RPMI7951 (cell line): ENCODE measurements at places on chromosomes 7 and 10. TPM values are rescaled to one million over a fixed set of nuclear protein-coding genes. Genes with fewer than 3 reads are reported as not detected.
A peak's percentile ranks its signal among the peaks of the same experiment; 100 is the strongest.

IDI2 gene
- not detected in 2 replicates for total RNA-seq

NAT16 gene
- total RNA-seq, result not detected in 2 replicates

PDE1C gene
- total RNA-seq, result 17.5 and 19.1 TPM in 2 replicates

ANXA8 gene
- total RNA-seq, result 0.12 and 0.29 TPM in 2 replicates

SPDYE6 gene
- 0.24 TPM in 1 of 2 replicates, not detected in the other for total RNA-seq

ANKRD30A gene
- not detected in 2 replicates for total RNA-seq

GPR15LG gene
- not detected in 2 replicates for total RNA-seq

SPACDR gene
- total RNA-seq, result 0.39 TPM in 1 of 2 replicates, not detected in the other

SRRM3 gene
- not detected in 2 replicates for total RNA-seq

- DNase-seq, result peak; percentile 24
Measured at GRCh38 chr10:48366261-48366660, 59.8 kb downstream of the MAPK8 start.

GRCh38 chr7:73715648-73716317 lies 3.7 kb downstream of the STX1A start:
- peak; percentile 100 for DNase-seq

- DNase-seq, result no peak
Measured at GRCh38 chr10:22478555-22479334, 133.4 kb downstream of the SPAG6 start.

- DNase-seq, result no peak
Measured at GRCh38 chr10:44465401-44466115, 80.7 kb upstream of the CXCL12 start.

GRCh38 chr10:127813290-127813689 lies 76.3 kb downstream of the FOXI2 start:
- peak; percentile 14 for DNase-seq

- DNase-seq, result no peak
Measured at GRCh38 chr7:107530751-107531150, 33.0 kb downstream of the COG5 start.

GRCh38 chr10:125482637-125483036 lies 200.3 kb downstream of the TEX36 start:
- no peak for DNase-seq

DNA sequence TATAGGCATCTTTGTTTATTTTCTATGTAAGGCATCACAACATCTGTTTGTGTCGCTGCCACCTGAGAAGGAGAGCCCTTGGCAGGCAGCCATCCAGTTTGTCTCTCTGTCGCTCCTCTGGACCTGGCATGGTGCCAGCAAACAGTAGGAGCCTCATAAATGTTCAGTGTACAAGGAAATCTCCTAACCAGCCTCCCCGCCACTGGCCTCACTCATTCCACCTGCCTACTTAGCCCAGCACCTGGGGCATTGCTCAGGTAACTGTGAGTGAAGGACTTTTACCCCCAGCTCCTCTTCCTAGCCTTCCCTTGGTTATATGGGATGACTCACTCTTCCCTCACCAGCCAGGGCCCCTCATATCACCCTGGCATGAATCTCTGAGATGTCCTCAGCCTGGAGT lies 61.7 kb upstream of the NPTX2 start:
- peak; percentile 59 for DNase-seq

- DNase-seq, result no peak
Measured at GRCh38 chr10:3173171-3173878, 743 bp upstream of the PITRM1 start.

- DNase-seq, result no peak
Measured at GRCh38 chr7:98315318-98315993, 34.0 kb downstream of the BRI3 start.

- DNase-seq, result peak; percentile 17
Measured at GRCh38 chr10:97129666-97130065, 56.1 kb downstream of the SLIT1 start.

DNA sequence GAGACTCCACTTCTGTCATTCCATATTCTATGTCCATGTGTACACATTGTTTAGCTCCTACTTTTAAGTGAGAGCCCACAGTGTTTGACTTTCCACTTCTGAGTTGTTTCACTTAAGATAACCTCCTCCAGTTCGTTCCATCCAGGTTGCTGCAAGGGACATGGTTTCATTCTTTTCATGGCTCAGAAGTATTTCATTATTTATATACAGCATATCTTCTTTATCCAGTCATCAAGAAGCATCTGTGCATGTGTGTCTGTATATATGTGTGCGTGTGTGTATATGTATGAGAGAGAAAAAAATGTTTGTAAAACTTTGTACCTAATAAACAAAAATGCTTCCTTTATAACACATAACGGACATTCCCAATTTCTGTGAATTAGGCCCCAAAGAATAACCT lies 6.2 kb downstream of the SEC61A2 start:
- no peak for DNase-seq

GRCh38 chr7:129616530-129616929 lies 5.0 kb downstream of the NRF1 start:
- no peak for DNase-seq

GRCh38 chr10:31770307-31770902 lies 158.2 kb downstream of the ARHGAP12 start:
- DNase-seq, result peak; percentile 30

GRCh38 chr7:96319439-96319838 lies 2.5 kb downstream of the SLC25A13 start:
- DNase-seq, result no peak

GRCh38 chr10:123496996-123497660 lies 169.0 kb upstream of the GPR26 start:
- DNase-seq, result no peak

DNA sequence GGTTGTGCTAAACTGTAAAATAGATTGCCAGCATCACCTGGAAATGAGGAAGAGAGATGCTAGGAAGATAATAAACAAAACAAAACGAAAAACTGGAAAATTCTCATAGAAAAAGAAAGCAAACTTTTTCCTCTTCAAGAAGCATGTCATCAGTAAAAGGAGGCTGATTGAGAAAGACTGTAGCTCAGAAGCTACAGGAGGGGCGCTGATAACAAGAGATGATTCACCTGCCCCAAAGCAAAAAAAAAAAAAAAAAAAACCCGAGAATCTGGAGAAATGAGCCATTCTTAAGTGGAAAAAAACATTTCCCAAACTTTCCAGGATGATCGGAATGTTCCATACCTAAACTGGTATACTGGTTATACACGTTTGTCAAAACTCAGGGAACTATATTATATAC lies 130.5 kb upstream of the C1QL3 start:
- DNase-seq, result peak; percentile 80

- DNase-seq, result no peak
Measured at GRCh38 chr10:12025591-12025990, 17.0 kb downstream of the UPF2 start.

DNA sequence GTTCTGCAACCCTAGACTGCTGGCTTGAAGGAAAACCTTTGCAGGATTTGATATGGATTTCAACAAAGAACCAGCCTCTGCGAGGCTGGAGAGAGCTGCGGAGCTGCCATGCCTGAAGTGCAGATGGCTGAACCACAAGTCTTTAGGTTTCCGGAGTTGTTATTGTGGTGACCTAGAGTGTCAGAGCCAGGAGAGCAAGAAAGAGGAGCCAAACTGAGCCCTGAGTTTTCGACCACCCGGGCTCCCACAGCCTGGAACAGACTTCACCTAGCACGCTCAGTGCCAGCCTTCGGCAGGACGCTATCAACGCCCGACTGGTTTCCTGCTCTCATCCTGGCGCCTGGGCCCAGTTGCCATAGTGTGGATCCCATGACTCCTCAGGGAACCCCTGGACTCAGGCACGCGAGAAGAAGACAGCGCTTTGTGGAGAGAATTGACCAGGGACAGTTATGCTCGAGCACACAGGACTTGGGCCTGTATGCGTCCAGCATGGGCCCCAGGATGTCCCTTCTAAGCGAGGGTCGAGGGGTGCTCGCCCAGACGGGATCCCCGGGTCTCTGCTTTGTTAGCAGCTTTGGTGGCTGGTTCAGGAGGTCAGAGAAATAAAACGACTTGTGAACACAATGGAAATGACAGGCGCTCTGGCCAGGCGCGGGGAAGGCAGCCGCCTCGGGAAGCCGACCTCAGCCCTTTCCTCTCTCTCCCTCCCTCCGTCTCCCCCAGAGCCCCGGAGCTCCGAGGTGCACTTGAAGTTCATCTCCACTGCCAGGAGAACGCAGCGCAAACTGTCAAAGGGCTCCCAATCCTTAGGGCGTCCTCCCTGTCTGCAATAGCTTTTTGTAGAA lies 1.8 kb upstream of the GAD2 start:
- DNase-seq, result no peak

- peak; percentile 91 for DNase-seq
Measured at GRCh38 chr7:81111781-81112540, 193.1 kb upstream of the SEMA3C start.
